ENCODE measurements at places on chromosomes 7 and 10. TPM values are rescaled to one million over a fixed set of nuclear protein-coding genes. Genes with fewer than 3 reads are reported as not detected.

- DNase-seq, result no peak
Measured at GRCh38 chr7:98281757-98282606, 496 bp downstream of the BRI3 start.

Gene C7orf33
- not detected for polyA plus RNA-seq

DNA sequence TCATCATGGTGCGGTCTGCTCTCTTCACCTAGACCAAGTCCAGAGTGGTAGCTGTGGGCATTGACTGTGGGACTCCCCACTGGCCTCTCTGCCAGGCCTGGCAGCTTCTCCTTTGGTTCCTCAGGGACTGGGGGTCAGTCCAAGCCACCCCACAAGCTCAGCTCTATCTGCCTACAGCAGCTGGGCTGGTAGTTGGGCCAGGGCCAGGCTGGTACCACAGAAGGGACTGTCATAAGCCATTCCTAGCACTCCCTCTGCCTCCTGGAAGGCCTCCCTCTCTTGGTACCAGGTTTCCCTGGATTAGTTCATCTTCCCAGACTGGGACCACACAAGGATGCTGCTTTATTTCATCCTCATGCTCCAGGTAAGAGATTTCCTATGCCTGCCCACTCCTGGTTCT, 24.2 kb upstream of the UNC5B start:
- DNase-seq, result no peak

DNA sequence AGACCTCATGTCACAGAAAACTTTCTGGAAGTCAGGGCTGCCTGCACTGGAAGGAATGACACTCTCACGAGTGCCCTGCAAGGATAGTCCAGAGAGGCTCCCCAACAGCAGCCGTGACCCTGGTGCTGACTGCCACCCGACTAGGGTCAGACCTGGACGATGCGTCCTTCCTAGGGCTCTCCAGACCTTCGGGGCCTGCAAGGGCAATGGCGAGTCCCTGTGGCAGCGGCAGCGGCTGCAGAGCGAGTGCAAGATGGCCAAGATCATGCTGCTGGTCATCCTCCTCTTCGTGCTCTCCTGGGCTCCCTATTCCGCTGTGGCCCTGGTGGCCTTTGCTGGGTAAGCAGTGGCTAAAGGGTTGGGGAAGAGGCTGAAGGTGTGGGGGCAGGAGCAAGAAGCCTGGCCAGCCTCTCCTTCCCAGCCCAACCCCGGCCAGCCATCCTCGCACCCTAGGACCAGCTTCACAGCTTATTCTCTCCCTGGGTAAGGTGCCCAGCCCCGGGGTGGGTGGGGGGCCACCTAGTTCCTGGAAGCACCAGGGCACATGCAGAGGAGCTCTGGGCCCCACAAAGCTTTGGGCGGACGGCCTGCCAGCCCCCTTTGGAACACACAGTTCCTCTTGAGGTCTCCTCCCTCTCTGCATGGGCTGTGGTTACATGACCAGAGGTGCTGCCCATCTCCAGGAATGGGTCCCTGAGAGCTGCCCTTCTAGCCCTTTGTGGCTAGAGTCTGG, 5.5 kb downstream of the OPN4 start:
- no peak for DNase-seq

DNA sequence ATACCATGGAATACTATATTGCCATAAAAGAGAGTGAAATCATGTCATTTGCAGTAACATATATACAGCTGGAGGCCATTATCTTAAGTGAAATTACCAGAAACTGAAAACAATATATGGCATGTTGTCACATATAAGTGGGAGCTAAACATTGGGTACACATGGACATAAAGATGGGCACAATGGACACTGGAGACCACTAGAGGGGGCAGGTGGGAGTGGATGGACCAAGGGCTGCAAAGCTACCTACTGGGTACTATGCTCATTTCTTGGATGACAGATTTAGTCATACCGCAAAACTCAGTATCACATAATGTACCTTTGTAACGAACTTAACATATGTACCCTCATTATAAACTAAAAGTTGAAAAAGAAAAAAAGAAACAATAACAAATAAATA, 1167.6 kb downstream of the NXPH1 start:
- no peak for DNase-seq

- DNase-seq, result no peak
Measured at GRCh38 chr7:158850545-158851102, 5.7 kb upstream of the DYNC2I1 start.

All from right lung (tissue), 10 donors.